Stimulated activated CD4-positive, alpha-beta T cell treated with anti-CD3 and anti-CD28 coated beads, TNF-alpha, amount 100 ng/mL, for 4 hours (primary cell): ENCODE measurements at places on chromosomes 7 and 10.

GRCh38 chr10:2972810-2973209 lies 94.5 kb upstream of the PFKP start:
- no peak for DNase-seq

DNA sequence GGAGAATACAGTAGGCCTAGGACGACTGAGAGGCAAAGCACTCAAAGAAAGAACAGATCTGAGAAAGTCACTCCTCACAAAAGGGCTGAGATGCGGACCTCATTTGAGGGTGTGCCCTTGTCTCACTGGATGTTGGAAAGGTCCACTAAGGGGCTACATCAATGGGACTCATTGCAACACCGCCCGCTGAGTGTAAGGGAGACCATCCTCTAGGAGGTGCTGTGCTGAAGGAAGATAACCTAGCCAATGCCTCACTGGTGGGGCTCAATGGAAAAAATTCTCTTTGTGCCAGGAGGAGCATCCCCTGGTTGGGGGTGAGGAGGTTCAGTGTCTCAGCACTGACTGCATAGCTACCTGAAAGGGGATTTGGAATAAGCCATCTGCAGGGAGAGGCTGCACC lies 758.7 kb upstream of the CELF2 start:
- DNase-seq: no peak

DNA sequence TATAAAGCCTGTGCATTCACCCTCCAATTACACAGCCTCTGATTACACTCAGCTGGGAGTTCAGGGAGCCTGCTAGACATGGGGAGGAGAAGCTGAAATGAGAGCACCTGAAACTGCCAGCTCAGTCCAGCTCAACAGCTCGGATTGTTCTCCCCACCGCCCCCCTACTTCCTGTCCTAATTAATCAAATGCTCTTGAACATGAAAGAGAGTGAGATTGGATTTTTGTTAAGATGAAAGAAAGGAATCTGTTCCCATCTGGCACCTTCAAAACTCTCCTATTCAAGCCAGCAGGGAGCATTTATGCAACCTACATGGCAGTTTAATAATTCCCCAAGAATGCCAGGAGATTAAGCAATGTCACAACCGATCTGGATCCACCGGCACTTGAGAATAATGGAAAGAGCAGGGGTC lies 98.0 kb downstream of the NPSR1 start:
- DNase-seq: no peak

GRCh38 chr7:50717181-50717580 lies 65.5 kb downstream of the GRB10 start:
- DNase-seq: no peak

GRCh38 chr10:113119801-113120200 lies 169.8 kb downstream of the TCF7L2 start:
- no peak for DNase-seq

DNA sequence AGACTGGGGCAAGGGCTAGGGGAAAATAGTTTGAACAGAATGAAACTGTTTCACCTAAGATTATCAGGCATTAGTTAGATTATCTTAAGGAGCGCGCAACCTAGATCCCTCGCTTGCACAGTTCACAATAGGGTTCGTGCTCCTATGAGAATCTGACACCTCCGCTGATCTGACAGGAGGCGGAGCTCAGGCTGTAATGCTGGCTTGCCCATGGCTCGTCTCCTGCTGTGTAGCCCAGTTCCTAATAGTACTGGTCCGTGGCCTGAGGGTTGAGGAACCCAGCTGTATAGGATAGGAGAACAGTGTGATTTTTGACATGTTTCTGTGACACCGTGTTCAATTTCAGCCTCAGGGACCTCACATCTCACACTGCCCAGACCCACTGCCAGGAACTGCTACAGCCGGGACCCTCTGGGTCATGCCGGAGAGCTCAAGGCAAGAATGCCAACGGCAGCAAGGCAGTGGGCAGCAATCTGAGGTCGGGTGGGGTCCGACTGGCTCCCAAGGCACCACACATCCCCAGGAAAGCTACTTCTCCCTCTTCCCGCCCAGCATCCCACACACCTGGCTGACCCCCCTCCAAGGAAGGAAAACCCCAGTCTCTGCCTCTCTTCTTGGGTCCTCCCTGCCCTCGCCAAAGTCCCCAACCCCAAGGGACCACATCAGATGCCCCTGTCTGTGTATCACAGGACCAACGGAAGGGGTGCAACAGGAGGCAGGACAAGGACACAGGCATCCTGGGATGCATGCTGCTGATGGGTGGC lies 31.7 kb downstream of the CAMK2B start:
- DNase-seq: no peak

- no peak for DNase-seq
Measured at GRCh38 chr7:18289788-18290187, 205.8 kb upstream of the HDAC9 start.

DNA sequence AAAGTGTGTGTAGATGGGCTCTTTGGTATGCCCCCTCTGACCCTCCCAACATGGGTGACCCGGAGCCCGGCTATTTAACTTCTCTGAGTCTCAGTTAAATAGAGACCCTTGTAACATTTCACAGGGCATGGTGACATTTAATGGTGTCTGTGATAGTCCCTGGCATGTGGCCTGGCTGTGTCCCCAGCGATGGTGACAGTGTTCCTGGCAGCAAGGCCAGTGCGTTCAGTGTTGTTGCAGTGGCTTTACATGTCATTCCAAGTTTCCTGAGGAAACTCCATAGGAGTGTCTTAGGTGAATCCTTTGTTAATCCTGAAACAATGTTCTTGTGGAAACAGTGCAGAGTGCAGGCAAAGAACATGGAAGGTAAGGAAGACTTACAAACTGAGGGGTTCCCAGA lies 137.0 kb downstream of the RAMP3 start:
- DNase-seq: no peak

- DNase-seq: no peak
Measured at GRCh38 chr7:127438836-127439235, 46.3 kb upstream of the ZNF800 start.

DNA sequence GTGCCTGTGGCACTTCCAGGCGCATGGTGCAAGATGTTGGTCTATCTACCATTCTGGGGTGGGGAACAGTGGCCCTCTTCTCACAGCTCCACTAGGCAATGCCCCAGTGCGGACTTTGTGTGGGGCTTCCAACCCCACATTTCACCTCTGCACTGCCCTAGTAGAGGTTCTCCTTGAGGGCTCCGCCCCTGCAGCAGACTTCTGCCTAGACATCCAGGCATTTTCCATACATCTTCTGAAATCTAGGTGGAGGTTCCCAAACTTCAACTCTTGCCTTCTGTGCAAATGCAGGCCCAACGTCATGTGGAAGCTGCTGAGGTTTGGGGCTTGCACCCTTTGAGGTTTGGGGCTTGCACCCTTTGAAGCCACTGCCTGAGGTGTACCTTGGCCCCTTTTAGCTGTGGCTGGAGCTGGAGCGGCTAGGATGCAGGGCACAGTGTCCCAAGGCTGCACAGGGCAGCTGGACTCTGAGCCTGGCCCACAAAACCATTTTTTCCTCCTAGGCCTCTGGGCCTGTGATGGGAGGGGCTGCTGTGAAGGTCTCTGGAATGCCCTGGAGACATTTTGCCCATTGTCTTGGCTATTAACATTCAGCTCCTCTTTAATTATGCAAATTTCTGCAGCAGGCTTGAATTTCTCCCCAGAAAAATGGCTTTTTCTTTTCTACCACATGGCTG lies 130.6 kb upstream of the EFCAB10 start:
- DNase-seq: no peak
